Muscle of arm (tissue), 14 donors: ENCODE measurements at places on chromosomes 2 and 18. TPM values are rescaled to one million over a fixed set of nuclear protein-coding genes. Genes with fewer than 3 reads are reported as not detected.
A peak's percentile ranks its signal among the peaks of the same experiment; 100 is the strongest.

CIB4 gene
- not detected for polyA plus RNA-seq

PRKCE gene
- polyA plus RNA-seq: 6.0 TPM

RAD51AP2 gene
- polyA plus RNA-seq: 0.06 TPM

G6PC2 gene
- not detected for polyA plus RNA-seq

ARHGAP15 gene
- polyA plus RNA-seq: 8.4 TPM

UGP2 gene
- 360 TPM for polyA plus RNA-seq

GPBAR1 gene
- polyA plus RNA-seq: 1.3 TPM

PCARE gene
- not detected for polyA plus RNA-seq

CRYGC gene
- polyA plus RNA-seq: not detected

ERMN gene
- not detected for polyA plus RNA-seq

MPHOSPH10 gene
- 29.1 TPM for polyA plus RNA-seq

WIPF1 gene
- 68.3 TPM for polyA plus RNA-seq

CXCR1 gene
- not detected for polyA plus RNA-seq

ARL6IP6 gene
- polyA plus RNA-seq: 51.3 TPM

- peak; percentile 57 for DNase-seq
These were observed 2.3 kb upstream of the PLEKHH2 start for GRCh38 chr2:43634604-43635306.

- no peak for DNase-seq
These were observed 101.7 kb downstream of the STK39 start for GRCh38 chr2:168145426-168146310.

DNA sequence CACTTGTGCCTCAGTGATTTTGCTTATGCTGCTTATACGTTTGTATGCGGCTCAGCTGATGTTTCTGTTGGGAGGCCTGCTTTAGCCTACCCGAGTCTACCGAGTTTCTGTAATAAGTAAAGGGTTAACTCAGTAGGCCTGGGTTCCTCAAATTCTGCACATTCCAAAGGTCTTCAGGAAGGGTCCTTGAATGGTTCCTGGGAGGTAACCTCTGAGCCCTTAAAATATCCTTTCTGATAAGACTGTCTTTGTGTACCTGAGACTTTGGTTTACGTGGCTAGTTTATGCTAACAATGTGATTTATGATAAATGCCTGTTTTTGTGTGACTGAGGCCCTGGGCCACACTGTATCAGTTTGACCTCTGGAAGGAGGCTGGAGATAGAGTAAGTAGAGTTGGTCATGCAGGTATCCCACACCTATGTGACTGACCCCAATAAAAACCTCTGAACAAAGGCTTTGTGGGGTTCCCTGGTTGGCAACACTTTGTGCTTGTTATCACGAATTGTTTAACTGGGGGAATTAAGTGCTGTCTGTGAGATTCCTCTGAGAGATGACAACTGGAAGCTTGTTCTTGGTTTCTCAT, 18.9 kb upstream of the PNPT1 start:
- DNase-seq: no peak

DNA sequence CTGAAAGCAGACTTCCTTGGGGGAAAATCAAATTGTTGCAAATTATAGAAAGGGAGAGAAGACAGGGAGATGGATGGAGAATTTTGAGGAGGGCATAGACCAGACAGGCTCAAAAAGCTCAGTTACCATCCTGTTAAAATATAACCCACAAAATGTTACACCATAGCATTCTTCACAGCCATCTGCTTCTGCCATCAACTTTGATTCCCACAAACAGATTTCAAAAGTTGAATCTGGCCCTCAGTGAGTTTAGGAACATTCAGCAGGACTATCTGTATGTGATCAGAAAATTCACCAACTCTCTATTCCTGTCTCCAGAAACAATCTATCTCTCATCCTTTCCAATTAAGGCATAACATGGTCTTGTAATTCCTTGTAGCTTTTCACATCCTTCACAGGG, 159.8 kb upstream of the CCDC68 start:
- DNase-seq: no peak

GRCh38 chr2:239781454-239781853, 243.7 kb downstream of the NDUFA10 start:
- no peak for DNase-seq

DNA sequence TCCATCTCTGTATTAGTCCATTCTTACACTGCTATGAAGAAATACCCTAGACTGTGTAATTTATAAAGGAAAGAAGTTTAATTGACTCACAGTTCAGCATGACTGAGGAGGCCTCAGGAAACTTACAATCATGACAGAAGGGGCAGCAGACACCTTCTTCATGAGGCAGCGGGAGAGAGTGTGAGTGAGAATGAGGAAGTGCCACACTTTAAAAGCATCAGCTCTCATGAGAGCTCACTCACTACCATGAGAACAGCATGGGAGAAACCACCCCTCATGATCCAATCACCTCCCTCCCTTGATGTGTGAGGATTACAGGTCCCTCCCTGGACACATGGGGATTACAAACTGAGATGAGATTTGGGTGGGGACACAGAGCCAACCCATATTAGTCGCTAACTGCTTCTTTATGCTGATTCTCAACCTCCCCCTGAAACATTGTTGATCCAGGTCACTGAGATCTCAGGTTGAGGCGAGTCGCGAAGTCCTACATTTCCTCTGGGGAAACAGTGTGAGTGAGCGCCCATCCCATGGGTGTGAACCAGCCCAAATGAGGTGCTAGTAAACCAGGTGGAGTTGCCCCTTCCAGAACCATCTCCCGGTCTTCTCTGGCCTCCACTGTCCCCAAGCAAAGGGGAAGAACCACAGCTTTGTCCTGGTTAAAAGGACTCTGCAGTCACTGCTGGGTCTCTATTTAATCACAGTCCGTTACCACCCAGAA, 123.8 kb downstream of the CAPN13 start:
- no peak for DNase-seq

- DNase-seq: peak; percentile 46
These were observed 38.6 kb upstream of the POLE4 start for GRCh38 chr2:74919827-74920226.

- DNase-seq: peak; percentile 72
These were observed 133.4 kb upstream of the SPATS2L start for GRCh38 chr2:200172944-200173581.

- DNase-seq: no peak
These were observed 4.8 kb downstream of the MSGN1 start for GRCh38 chr2:17821080-17821479.

- no peak for DNase-seq
These were observed 7.4 kb upstream of the MTERF4 start for GRCh38 chr2:241109210-241110088.

DNA sequence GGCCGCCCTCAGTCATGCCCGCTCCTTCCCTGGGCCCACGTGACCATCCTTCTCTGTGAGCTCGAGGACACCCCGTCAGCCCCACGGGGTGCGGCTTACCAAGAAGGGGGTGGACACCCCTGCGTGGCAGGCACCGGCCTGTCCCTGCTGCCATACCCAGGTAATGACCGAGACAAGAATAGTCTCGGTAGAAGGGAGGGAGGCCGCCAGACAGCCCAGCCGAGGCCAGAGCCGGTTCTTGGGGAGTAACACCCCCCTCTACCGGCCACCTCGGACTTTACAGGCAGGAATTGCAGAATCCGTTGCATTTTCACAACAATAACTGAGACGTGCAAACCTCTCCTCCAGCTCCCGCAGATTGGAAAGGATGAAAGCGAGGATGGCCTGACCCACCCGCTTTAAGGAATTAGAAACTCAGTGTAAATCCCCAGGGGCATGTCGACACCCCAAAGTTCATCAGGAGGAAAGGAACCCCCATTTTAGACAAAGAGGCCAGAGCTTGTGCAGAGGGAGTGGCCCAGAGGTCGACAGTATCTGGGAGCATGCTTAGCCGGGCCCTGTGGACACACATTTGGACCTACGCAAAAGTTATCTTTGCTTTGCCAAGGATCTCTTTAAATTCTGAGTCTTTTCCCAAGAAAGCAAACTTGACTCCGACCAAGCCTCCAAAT, 60.1 kb upstream of the GLI2 start:
- DNase-seq: no peak

GRCh38 chr2:201285499-201285898, 25.2 kb downstream of the CASP8 start:
- no peak for DNase-seq

- DNase-seq: peak; percentile 24
These were observed 844 bp upstream of the VSNL1 start for GRCh38 chr2:17539611-17540092.

- DNase-seq: no peak
These were observed 151.2 kb upstream of the BOD1L2 start for GRCh38 chr18:56995579-56996188.

DNA sequence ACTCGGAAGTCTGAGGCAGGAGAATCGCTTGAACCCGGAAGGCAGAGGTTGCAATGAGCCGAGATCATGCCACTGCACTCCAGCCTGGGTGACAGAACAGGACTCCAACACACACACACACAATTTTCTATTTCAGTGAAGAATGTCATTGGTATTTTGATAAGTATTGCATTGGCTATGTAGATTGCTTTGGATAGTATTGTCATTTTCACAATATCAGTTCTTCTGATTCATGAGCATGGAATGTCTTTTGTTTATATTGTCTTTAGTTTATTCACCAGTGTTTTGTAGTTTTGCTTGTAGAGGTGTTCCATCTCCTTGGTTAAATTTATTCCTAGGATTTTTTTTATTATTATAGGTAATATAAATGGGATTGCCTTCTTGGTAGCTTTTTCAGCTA, 693.4 kb upstream of the SYT4 start:
- no peak for DNase-seq

GRCh38 chr18:62721839-62722795, 6.8 kb downstream of the PHLPP1 start:
- no peak for DNase-seq

- DNase-seq: no peak
These were observed 39.4 kb downstream of the TMEM182 start for GRCh38 chr2:102801098-102801718.

- peak; percentile 41 for DNase-seq
These were observed 30.7 kb downstream of the PKP4 start for GRCh38 chr2:158487419-158487818.
